ENCODE measurements at places on chromosomes 5 and 9. TPM values are rescaled to one million over a fixed set of nuclear protein-coding genes. Genes with fewer than 3 reads are reported as not detected.

GRCh38 chr5:128197896-128198522, 114.4 kb downstream of the SLC12A2 start:
- no peaks in the 10 kb centered on the region for H3K36me3 ChIP-seq
- H3K27ac ChIP-seq = no peak overlapping the region
- H3K27me3 ChIP-seq = no peaks in the 10 kb centered on the region
- no peaks in the 10 kb centered on the region for H3K4me1 ChIP-seq
- no peak overlapping the region for H3K4me3 ChIP-seq

DNA sequence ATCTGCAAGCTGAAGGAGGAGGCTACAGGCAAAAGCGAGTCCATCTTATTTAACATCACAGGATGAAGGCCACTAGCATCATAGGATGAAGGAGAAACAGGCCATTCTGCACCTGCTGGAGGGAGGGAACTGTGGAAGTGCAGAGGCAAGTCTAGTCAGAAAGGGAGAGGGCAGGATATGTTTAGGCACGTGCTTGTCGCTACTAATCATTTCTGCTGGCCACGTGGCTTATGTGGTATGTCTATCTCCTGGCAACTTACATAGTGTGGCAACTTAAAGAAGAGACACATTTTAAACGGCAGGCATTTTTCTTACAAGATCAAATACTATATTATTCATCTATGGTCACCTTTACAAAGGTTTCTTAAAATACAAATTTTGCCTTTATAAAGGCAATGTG, 74.0 kb downstream of the GNAQ start:
- H3K4me1 ChIP-seq = peaks cover 3% of the 10 kb centered on the region
- H3K36me3 ChIP-seq = no peaks in the 10 kb centered on the region
- H3K27me3 ChIP-seq = no peaks in the 10 kb centered on the region
- no peak overlapping the region for H3K4me3 ChIP-seq
- DNase-seq = no peak
- no peak overlapping the region for H3K27ac ChIP-seq

DNA sequence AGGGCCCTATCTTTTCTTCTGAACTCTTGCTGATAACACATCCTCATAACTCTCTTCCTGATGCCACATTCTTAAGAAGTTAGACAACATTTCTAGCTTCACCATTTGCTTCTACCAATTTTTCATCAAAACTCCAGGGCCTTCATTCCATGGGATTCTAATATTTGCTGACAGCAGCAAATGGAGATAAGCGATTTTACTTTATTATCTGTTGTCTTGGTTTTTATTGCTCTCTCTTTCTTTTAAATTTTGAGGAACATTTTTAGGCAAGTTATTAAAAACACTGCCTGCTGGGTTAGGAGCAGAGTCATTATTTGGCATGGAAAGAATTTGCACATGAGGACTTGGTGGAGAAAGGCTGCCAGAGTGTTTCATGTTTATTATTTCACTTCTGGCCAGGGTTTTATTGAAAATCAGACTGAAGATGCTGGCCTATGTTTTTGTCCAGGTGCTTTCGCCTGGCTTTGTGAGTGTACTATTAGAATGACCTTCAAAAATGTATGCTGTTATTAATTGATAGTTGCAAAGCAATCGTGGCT, 27.7 kb downstream of the NSG2 start:
- H3K4me3 ChIP-seq = no peak overlapping the region
- no peaks in the 10 kb centered on the region for H3K27me3 ChIP-seq
- H3K36me3 ChIP-seq = no peaks in the 10 kb centered on the region
- no peak for DNase-seq
- H3K4me1 ChIP-seq = no peaks in the 10 kb centered on the region
- no peak overlapping the region for H3K27ac ChIP-seq

DNA sequence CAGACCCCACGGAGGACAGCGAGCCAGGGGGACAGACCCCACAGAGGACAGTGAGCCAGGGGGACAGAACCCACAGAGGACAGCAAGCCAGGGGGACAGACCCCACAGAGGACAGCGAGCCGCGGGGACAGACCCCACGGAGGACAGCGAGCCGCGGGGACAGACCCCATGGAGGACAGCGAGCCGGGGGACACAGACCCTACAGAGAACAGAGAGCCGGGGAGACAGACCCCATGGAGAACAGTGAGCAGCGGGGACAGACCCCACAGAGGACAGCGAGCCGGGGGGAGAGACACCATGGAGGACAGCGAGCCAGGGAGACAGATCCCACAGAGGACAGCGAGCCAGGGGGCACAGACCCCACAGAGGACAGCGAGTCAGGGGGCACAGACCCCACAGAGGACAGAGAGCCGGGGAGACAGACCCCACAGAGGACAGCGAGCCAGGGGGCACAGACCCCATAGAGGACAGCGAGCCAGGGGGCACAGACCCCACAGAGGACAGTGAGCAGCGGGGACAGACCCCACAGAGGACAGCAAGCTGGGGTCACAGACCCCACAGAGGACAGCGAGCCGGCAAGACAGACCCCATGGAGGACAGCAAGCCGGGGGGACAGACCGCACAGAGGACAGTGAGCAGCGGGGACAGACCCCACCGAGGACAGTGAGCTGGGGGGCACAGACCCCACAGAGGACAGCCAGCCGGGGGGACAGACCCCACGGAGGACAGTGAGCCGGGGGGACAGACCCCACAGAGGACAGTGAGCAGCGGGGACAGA, 4.4 kb upstream of the ZDHHC11 start:
- H3K27ac ChIP-seq = no peak overlapping the region
- H3K4me1 ChIP-seq = no peaks in the 10 kb centered on the region
- no peaks in the 10 kb centered on the region for H3K27me3 ChIP-seq

DNA sequence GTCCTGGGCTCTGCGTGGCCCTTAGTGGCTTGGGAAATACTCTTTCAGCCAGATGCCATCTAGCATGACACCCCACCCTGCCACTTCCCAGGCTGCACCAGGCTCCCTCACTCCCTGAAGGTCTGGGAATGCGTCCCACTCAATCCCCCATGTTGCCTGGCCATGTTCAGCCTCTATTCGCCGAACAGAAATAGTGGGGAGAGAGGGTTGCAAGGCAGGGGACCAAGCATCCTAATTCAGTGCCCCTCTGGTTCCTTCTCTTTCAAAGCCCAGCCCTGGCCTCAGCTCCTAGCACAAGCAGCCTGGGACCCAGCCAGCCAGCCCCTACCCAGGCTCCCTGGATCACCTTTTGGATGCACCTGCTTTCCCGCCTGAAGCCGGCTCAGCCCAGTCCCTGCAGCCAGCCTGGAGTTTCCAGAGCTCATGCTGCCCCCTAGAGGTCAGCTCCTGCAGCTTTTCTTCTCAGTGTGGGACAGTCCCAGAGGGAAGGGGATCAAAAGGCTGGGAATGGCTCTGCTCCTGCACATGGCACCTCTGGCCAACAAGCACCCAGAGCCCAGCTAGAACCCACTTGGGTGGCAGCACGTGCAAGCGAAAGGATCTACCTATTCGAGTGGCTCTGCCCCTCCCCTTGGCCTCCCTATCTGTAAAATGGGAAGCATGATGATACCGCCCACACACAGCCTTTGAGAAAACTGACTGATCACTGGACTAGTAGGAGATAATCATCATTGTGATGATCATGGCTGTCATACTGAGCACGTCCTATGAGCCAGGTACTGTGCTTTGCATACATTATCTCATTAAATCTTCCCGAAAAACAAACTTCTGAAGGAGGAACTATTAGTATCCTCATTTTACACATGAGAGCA, 48.7 kb upstream of the C5orf58 start:
- no peaks in the 10 kb centered on the region for H3K27me3 ChIP-seq
- no peak overlapping the region for H3K4me3 ChIP-seq
- no peak overlapping the region for H3K27ac ChIP-seq
- peak; percentile 62 for DNase-seq
- H3K4me1 ChIP-seq = no peaks in the 10 kb centered on the region
- H3K36me3 ChIP-seq = no peaks in the 10 kb centered on the region

DNA sequence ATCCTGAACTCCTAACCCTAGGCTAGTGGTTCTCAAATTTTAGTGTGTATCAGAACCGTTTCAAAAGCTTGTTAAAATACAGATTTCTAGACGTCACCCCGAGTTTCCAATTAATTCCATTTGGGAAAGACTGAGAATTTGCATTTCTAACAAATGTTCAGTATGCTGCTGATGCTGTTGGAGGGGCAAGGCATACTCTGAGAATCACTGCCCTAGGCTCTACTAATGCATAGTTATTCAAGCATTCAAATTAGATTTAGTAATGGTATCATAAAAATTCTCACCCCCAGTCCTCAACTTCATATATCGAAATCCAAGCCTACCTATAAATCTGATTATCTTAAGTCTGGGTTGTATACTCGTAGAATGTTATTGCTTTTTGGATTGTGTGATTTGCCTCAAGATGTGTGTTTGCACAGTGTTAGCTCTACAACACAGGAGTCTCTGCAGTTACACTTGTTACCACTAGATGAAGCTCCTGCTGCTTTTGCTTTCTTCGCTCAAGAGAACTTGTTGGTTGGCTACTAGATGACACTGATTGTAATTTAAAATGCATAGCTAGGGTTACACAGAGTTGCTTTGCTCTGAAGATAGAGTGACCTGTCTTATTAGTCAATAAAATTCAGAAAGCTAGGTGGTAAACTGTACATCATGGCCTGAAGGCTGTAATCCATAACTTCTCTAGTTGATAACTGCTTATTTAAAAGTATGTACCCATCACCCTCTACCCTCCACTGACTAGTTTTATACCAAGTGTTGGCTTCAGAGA, 7.5 kb upstream of the ERAP2 start:
- H3K27ac ChIP-seq = no peak overlapping the region
- H3K36me3 ChIP-seq = no peaks in the 10 kb centered on the region
- no peak for DNase-seq
- H3K27me3 ChIP-seq = no peaks in the 10 kb centered on the region
- H3K4me1 ChIP-seq = no peaks in the 10 kb centered on the region

DNA sequence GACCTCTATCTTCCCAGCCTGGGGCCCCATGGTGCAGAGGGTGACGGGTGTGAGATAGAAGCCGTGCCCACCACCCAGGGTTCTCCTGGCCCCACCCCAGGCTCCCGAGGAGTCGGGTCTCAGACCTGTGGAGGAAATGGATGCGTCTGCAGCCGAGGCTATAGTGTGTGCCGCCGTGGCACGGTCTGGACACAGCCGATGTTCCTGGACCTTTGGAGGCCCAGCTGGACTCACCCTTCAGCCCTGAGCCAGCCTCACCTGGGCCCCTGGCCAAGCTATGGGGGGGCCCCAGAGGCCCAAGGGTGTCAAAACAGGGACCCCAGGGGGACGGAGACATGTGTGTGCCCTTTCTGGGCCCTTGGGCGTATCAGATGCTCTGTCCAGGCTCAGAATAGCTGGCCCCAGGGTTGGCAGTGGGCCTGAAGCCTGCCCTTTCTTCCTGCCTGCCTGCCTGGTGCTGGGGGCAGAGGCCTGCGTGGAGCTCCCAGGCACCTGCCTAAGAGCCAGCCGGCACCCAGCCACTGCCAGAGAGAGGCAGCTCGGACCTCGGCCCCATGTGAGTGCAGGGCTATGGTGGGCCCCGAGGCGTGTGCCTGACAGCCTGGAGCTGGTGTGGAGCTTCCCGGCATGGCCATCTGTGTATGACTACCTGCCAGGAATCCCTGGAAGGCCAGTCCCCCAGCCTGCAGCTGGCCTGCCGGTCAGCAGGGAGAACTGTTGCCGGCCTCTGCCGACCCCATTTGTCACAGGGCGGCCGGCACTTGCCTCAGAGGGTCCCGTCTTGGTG, 41.8 kb downstream of the KCNT1 start:
- H3K27me3 ChIP-seq = no peaks in the 10 kb centered on the region
- no peaks in the 10 kb centered on the region for H3K36me3 ChIP-seq
- H3K4me3 ChIP-seq = no peak overlapping the region

DNA sequence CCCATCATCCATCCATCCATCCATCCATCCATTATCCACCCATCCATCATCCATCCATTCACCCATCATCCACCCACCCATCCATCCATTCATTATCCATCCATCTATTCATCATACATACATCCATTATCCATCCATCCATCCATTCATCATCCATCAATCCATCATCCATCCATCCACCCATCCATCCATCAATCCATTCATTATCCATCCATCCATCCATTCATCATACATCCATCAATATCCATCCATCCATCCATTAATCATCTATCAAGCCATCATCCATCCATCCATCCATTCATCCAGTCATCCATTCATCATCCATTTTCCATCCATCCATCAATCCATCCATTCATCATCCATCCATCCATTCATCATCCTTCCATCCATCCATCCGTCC, 89.0 kb downstream of the NSG2 start:
- no peak for DNase-seq
- no peaks in the 10 kb centered on the region for H3K27me3 ChIP-seq
- no peaks in the 10 kb centered on the region for H3K4me1 ChIP-seq
- no peaks in the 10 kb centered on the region for H3K36me3 ChIP-seq
- no peak overlapping the region for H3K27ac ChIP-seq

GRCh38 chr5:133969654-133970324, 1.4 kb upstream of the C5orf15 start:
- H3K36me3 ChIP-seq = no peaks in the 10 kb centered on the region
- peaks cover 17% of the 10 kb centered on the region for H3K4me1 ChIP-seq
- H3K27me3 ChIP-seq = no peaks in the 10 kb centered on the region
- no peak overlapping the region for H3K4me3 ChIP-seq
- peak overlapping the region; percentile 81 for H3K27ac ChIP-seq

GRCh38 chr9:68727636-68728035, 22.6 kb downstream of the PIP5K1B start:
- H3K27me3 ChIP-seq = no peaks in the 10 kb centered on the region
- no peaks in the 10 kb centered on the region for H3K36me3 ChIP-seq
- H3K27ac ChIP-seq = no peak overlapping the region
- peaks cover 9% of the 10 kb centered on the region for H3K4me1 ChIP-seq
- no peak for DNase-seq

DNA sequence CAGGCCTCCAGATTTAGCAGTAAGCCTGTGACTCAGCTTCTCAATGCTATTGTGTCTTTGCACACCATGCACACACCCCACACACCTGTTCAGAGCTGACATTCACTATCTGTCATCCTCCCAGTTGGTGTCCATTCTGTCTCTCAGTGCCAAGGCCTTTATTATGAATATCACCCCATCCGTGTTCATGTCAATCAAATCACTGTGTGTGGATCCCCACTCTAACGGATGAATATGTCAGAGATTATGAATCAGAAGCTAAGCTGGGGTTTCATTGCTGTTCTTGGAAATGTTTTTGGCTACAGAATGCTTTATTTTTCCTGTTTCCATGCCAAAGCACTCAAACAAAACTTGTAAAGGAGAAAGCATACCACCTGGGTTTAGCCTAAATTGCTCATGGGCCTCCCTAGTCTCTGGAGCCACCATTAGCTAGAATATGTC, 9.4 kb upstream of the MAMDC2 start:
- no peaks in the 10 kb centered on the region for H3K27me3 ChIP-seq
- H3K36me3 ChIP-seq = no peaks in the 10 kb centered on the region
- H3K27ac ChIP-seq = no peak overlapping the region
- no peak overlapping the region for H3K4me3 ChIP-seq
- DNase-seq = no peak
- H3K4me1 ChIP-seq = no peaks in the 10 kb centered on the region

- no peak overlapping the region for H3K4me3 ChIP-seq
- no peak for DNase-seq
- H3K36me3 ChIP-seq = no peaks in the 10 kb centered on the region
- H3K4me1 ChIP-seq = no peaks in the 10 kb centered on the region
These were observed 17.4 kb downstream of the FBXW2 start for GRCh38 chr9:120775859-120776258.

- no peaks in the 10 kb centered on the region for H3K4me1 ChIP-seq
- no peak overlapping the region for H3K27ac ChIP-seq
- no peak for DNase-seq
These were observed 8.0 kb downstream of the WHRN start for GRCh38 chr9:114497236-114497635.

CARTPT gene
- total RNA-seq = not detected

STPG3 gene
- not detected for total RNA-seq

JADE2 gene
- total RNA-seq = 56.6 TPM

SOHLH1 gene
- total RNA-seq = not detected

YTHDC2 gene
- total RNA-seq = 28.0 TPM

FLT4 gene
- total RNA-seq = 3.9 TPM

RETREG1 gene
- total RNA-seq = 19.4 TPM

IL13 gene
- not detected for total RNA-seq

PRRT1B gene
- total RNA-seq = not detected

LCNL1 gene
- 0.83 TPM for total RNA-seq

TMEM174 gene
- total RNA-seq = not detected
